ENCODE measurements at places on chromosomes 2 and 18.

DNA sequence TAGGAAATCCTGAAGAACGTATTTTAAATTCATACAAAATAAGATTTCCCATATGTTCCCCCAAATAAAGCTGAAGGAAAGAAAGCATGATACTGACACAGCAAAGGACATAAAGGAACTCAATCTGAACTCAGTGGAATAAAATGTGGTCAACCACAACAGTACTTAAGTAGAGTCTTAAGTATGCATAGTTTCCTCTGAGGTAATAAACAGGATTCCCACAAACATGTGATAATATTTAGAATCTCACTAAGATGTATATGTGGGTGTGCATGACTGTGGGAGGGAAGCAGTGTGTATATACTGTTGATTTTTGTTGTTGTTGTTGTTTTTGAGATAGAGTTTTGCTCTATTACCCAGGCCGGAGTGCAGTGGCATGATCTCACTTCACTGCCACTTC, 69.3 kb downstream of the NOL10 start:
- DNase-seq: peak; percentile 23

GRCh38 chr18:59719544-59720181, 22.4 kb upstream of the CCBE1 start:
- no peak for DNase-seq

DNA sequence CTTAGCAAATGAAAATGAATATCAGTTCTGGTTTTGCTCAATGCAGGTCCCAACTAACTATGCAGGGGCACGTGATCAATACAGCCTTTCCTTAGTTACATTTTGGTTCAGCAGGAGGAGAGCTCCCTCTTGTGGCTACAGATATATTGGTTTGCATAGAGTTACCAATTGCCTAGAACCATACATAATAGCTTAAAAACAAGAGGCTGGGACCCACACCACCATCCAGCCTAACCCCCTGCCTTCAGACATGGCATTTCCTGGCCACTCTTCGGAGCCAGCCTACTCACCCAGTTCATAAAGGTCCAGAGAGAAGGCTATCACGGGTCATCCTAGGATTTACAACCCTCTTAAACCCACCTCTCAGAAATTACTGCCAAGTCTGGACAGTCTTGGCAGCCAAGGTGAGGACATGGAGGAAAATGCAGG, 10.5 kb downstream of the CCDC93 start:
- no peak for DNase-seq

DNA sequence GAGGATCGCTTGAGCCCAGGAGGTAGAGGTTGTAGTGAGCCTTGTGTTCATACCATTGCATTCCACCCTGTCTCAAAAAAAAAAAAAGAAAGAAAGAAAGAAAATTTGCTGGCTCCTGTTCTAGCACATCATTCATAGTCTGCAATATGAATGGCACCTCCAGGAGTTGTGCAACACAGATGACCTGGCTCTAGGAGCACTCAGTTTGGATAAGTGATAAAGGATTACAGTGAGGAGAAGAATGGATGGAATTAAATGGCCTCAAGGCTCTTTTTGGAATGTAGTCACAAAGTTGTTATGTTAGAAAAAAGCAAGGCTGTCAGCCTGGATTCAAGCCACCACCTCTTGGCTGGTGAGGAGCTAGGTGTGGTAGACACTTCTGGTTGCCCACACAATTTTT, 21.5 kb upstream of the SPRED2 start:
- DNase-seq: no peak

- no peak for DNase-seq
Observed at GRCh38 chr18:77905449-77906055, 655.9 kb downstream of the GALR1 start.

GRCh38 chr18:26207937-26208336, 18.3 kb upstream of the TAF4B start:
- no peak for DNase-seq

DNA sequence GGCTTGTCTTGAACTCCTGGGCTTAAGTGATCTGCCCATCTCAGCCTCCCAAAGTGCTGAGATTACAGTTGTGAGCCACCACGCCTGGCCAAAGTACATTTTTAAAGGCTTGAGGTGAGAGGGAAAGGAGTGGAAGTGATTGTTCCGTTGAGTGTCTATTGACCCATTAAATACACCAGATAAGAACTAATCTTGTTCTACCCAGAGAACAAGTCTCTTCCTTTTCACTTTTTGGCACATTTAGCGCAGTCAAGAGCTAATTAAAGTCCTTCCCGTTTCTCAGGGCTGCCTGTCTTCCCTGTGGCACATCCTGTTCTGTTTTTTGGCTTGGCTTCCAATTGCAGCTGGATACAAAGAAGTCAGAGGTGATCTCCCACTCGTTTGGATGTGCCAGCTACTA, 172.3 kb downstream of the ALPK2 start:
- DNase-seq: no peak

DNA sequence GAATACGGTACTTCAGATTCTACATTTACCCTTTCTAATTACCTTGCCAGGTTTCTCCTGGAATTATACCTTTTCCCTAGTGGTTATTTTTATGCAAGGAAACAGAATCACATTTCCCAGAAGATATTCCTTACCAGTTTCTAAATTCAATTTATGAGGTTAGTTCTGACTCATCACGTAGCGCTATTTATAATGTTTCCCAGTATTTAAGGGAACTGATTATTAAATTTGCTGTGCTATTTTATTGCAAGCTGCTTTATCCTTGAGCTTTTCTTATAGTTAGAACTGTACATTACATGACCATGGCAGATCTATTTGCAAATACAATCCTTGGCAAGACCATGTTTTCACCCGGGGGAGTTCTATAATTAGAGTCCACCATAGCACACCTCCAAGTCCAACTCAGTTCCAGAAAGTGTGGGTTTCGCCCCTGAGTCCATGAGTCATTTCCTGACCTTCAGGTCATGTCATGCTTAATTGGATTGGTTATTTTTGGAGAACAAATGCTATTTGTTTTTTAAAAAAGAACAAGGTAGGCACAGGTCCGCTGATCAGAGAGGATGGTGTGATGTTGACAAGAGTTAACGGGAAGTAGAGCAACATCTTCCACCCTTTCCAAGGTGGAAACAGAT, 126.6 kb downstream of the ZNF532 start:
- no peak for DNase-seq

DNA sequence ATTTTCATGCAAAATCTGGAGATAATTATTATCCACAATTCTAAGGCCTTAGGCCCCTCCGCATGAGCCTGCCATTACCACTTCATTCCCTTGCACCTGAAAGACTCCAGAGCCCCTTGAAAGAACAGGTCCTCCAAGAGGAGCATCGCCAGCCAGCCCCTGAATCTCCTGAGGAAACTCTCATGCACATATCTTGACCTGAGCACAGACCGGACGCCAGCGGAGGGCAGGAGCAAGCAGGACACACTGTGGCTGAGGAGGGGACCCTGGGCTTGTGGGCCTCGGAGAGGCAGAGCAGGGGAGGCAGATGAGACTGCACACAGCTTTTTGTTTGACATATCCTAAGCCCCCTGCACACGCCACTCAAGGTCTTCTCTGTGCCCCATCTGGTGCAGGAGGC, 13.6 kb upstream of the ADNP2 start:
- no peak for DNase-seq

GRCh38 chr2:196263181-196263747, 91.9 kb upstream of the STK17B start:
- peak; percentile 30 for DNase-seq
